ENCODE measurements at places on chromosomes 11 and 22.

DNA sequence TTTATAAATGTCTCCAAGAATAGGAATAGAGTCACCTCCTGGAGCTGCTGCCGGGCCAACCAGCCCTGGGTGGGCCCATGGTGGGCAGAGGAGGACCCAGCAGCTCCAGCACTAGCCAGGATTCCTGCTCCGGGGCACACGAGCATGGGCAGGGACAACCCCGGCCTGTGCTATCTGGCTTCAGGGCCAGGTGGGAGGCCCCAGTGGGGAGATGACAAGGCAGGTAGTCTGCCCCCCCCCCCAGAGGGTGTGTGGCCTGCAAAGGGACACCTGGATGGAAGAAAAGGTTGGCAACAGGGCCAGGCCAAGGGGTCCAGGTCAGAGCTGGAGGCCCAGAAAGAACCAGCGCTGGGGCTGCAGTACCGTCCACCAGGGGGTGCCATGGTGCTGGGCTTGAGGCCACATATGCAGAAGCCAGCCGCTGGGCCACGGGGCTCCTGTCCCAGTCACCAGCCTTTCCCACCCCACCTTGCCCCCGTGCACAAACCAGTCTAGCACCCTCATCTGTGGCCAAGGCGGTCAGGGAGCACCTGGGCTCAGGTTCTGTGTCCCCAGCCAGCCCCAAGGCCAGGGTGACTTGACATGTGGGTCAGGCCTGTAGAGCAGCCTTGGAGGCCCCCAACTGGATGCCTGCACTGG, 3.4 kb downstream of the TSPAN32 start:
- H3K27me3 ChIP-seq = no peaks in the 10 kb centered on the region
- DNase-seq = peak; percentile 63
- H3K36me3 ChIP-seq = no peaks in the 10 kb centered on the region
- peaks cover 6% of the 10 kb centered on the region for H3K4me1 ChIP-seq
- H3K4me3 ChIP-seq = no peak overlapping the region
- H3K27ac ChIP-seq = no peak overlapping the region

DNA sequence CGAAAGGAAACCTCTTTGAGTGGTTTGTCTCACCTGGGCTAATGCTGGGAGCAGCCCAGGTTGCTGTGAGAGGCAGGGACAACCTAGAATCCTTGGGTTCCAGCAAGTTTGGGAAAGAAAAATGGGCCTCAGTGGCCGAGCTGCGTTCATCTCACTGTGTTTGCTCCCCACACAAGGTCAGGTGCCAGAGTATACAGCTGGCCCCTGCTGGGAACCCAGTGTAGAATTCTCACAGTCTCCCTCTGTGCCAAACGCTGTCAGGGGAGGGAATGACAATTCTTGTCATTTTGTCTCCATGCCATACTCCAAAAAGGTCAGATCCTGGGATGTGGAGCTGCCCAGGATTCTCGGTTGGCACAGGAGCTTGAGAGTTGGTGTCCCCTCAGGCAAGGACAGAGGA, 4.3 kb downstream of the DGKZ start:
- H3K27me3 ChIP-seq = no peaks in the 10 kb centered on the region
- H3K36me3 ChIP-seq = peaks cover 9% of the 10 kb centered on the region
- peak overlapping the region; percentile 45 for H3K27ac ChIP-seq

GRCh38 chr22:48234011-48234410, 1471.6 kb downstream of the TBC1D22A start:
- no peak overlapping the region for H3K4me3 ChIP-seq
- no peaks in the 10 kb centered on the region for H3K4me1 ChIP-seq
- no peak overlapping the region for H3K27ac ChIP-seq
- H3K36me3 ChIP-seq = no peaks in the 10 kb centered on the region

DNA sequence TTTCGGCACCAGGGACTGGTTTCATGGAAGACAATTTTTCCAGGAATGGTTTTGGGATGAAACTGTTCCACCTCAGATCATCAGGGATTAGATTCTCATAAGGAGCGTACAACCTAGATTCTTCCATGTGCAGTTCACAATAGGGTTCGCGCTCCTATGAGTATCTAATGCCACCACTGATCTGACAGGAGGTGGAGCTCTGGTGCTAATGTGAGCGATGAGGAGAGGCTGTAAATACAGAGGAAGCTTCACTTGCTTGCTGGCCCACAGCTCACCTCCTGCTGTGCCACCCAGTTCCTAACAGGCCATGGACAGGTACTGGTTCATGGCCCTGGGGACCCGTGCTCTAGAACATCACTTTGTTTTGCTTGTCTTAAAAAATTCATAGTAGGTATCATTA, 41.8 kb upstream of the AMPD3 start:
- no peaks in the 10 kb centered on the region for H3K27me3 ChIP-seq
- H3K27ac ChIP-seq = peak overlapping the region; percentile 33
- no peaks in the 10 kb centered on the region for H3K36me3 ChIP-seq
- H3K4me3 ChIP-seq = no peak overlapping the region
- H3K4me1 ChIP-seq = peaks cover 23% of the 10 kb centered on the region

DNA sequence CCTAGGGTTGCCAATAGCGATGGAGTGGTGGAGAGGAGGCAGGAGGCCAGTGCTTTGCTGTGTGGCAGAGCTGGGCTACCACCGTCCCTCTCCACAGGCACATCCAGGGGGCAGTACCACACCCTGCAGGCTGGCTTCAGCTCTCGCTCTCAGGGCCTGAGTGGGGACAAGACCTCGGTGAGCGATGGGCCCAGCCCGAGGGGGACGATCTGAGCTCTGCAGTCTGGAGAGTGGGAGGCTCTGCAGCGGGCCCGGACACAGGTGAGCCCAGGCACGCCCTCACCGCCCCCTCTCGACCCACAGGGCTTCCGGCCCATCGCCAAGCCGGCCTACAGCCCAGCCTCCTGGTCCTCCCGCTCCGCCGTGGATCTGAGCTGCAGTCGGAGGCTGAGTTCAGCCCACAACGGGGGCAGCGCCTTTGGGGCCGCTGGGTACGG, 2.5 kb downstream of the PKP3 start:
- no peak for DNase-seq
- H3K4me1 ChIP-seq = no peaks in the 10 kb centered on the region

DNA sequence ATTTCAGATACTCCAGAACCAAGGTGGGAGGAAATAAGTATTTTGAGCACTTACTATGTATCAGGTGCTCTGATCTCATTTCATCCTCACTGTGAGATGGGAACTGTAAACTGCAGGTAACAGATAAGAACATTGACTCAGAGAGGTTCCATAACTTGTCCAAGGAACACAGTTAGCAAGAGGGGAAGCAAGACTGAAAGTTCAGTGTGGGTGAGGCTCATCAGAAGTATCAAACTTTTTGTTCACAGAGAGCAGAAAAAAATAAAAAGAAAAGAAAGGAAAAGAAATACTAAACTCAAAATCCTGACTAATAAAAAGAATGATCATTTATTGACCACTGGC, 37.1 kb downstream of the RAB30 start:
- no peak overlapping the region for H3K4me3 ChIP-seq
- no peaks in the 10 kb centered on the region for H3K36me3 ChIP-seq
- peaks cover 32% of the 10 kb centered on the region for H3K4me1 ChIP-seq
- DNase-seq = no peak
- no peaks in the 10 kb centered on the region for H3K27me3 ChIP-seq
- peak overlapping the region; percentile 8 for H3K27ac ChIP-seq

DNA sequence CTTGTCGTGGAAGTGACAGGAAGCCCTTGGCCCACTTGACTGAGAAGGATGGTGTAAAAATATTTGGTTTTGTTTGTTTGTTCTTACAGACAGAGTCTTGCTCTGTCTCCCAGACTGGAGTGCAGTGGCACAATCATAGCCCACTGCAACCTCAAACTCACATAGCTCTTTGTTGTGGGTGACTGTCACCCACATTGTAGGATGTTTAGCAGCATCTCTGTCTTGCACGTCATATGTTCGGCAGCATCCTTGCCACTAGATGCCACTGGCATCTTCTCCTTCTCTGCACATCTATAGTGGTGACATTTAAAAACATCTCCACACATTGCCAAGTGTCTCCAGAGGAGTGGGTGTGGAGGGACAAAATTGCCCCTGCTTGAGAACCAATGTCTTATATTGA, 56.8 kb downstream of the PRR5L start:
- no peak for DNase-seq
- H3K27me3 ChIP-seq = no peaks in the 10 kb centered on the region
- H3K4me1 ChIP-seq = peaks cover 14% of the 10 kb centered on the region
- no peak overlapping the region for H3K4me3 ChIP-seq
- no peaks in the 10 kb centered on the region for H3K36me3 ChIP-seq

DNA sequence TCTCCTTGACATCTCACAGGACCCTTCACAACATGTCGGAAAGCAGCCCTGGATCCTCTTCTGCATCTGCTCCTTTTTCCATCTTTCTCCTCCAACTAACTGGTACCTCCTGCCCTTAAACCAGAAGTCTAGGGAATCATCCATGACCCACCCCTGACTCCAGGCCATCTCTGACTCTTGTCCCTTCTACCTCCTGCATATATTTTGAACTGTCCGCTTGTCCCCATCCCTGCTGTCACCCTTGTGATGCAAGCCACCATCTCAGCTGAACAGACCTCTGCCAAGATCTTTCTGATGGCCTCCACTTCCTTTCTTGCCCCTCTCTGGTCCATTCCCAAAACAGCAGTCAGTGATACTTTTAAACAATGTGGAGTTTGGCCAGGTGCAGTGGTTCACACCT, 7.0 kb downstream of the RIBC2 start:
- no peak for DNase-seq
- H3K27me3 ChIP-seq = no peaks in the 10 kb centered on the region
- no peak overlapping the region for H3K27ac ChIP-seq
- peaks cover 4% of the 10 kb centered on the region for H3K36me3 ChIP-seq

GRCh38 chr11:125968354-125968753, 22.5 kb downstream of the VSIG10L2 start:
- H3K36me3 ChIP-seq = no peaks in the 10 kb centered on the region
- H3K27me3 ChIP-seq = no peaks in the 10 kb centered on the region
- H3K4me3 ChIP-seq = no peak overlapping the region
- DNase-seq = no peak
- no peak overlapping the region for H3K27ac ChIP-seq

DNA sequence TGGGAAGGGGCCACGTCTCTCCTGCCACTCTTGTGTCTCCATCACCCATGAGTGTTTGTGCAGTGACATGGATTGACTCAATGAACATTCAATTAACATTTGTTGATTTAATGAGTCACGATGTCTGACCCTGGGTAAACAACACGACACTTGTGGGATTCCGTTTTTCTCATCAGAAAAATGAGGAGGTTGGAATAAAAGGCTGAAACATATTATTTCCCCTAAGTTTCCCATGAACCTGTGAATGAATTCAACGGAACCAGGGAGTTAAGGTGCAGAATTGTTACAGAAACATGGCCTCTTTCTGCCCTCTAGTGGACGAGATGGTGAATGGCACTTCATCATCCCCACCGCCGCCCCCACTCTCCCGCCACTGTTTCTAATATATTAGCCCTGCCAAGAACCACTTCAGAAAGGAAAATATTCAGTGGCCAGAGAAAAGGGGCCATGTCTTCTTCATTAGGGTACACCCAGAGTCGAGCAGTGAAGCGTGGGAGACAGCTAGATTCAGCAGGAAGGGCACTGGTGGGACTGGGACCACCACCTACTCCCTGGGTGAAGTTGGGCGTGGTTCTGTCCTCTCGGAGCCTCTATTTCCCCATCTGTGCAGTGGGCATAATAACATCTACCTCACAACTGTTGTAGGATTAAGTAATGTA, 46.3 kb upstream of the SYT13 start:
- peak; percentile 80 for DNase-seq
- no peaks in the 10 kb centered on the region for H3K27me3 ChIP-seq
- H3K4me3 ChIP-seq = no peak overlapping the region
- H3K36me3 ChIP-seq = no peaks in the 10 kb centered on the region
- H3K27ac ChIP-seq = no peak overlapping the region

DNA sequence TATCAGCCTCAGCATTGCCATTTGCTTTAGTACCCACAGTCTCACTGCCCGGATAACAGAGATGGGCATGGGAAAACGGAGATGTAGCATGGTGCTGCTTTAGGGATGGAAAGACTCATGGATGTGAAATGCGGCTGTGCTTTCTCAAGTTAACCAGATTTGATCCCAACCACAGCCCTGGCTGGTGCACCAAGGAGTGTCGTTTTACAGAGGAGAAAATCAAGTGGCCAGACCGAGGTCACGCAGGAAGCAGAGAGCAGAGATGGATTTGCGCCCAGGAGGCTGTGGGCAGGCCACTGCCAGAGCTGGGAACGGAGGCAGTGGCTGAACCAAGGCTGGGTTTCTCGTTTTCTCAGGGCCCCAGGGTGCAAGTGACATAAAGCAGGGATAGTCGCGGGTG, 9.0 kb downstream of the MB start:
- no peaks in the 10 kb centered on the region for H3K36me3 ChIP-seq
- H3K4me3 ChIP-seq = no peak overlapping the region
- no peak overlapping the region for H3K27ac ChIP-seq
- no peaks in the 10 kb centered on the region for H3K4me1 ChIP-seq
- no peaks in the 10 kb centered on the region for H3K27me3 ChIP-seq
- no peak for DNase-seq

- no peak for DNase-seq
- H3K4me1 ChIP-seq = peaks cover 6% of the 10 kb centered on the region
- H3K27me3 ChIP-seq = no peaks in the 10 kb centered on the region
- H3K36me3 ChIP-seq = no peaks in the 10 kb centered on the region
- peak overlapping the region; percentile 5 for H3K27ac ChIP-seq
Observed at GRCh38 chr11:116835042-116835772, 2.2 kb downstream of the APOA1 start.

GRCh38 chr22:32714458-32715430, 86.8 kb upstream of the TIMP3 start:
- no peaks in the 10 kb centered on the region for H3K27me3 ChIP-seq
- no peak overlapping the region for H3K4me3 ChIP-seq
- no peak for DNase-seq
- no peaks in the 10 kb centered on the region for H3K4me1 ChIP-seq

GRCh38 chr11:68666849-68667248, 17.5 kb upstream of the GAL start:
- H3K4me3 ChIP-seq = no peak overlapping the region
- no peak for DNase-seq
- no peaks in the 10 kb centered on the region for H3K4me1 ChIP-seq

DNA sequence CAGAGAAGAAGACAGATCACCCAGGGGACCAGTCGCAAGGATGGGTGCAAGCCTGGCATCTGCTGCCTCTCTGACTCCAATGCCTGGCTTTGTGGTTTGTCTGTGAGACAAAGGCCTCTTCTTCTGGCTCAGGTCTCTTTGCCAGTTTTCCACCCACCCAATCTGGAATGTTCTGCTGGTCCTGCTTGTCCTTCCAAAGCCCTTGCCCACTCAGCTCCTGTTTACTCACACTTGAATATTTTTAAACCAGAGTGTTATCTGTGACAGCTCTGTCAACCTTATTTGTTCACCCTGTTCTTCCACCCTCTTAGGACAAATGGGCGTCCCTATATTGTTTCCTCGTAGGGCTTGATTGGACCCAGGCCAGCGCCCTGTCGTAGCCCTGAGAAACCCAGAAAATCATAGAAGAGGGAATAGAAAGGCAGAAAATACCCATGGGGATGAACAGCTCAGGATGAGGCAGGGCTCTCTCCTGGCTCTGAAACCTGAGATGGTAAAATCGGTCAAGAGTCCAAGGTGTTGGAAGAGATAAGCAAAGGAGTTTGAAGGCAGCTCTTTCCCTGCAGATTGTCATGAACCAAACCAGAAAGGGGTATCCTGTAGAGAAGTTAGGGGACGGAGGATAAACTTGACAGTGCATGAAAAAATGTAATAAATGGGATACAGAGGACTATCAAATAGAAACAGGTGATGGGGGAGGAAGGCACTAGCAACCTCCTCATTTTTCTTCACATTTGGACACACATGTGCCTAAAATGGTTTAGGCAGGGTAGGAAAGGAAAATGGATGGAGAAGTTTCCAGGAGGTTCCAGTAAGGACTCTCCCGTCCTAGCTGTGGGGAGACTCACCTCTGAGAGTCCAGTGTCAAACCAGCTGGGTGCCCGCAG, 651 bp downstream of the CRYAB start:
- no peaks in the 10 kb centered on the region for H3K36me3 ChIP-seq
- DNase-seq = no peak
- no peaks in the 10 kb centered on the region for H3K27me3 ChIP-seq
- H3K4me1 ChIP-seq = peaks cover 4% of the 10 kb centered on the region
